ENCODE measurements at places on chromosomes 3 and 15.

GRCh38 chr3:16102905-16103364 is 71.5 kb upstream of the GALNT15 start:
- peak; percentile 95 for DNase-seq

DNA sequence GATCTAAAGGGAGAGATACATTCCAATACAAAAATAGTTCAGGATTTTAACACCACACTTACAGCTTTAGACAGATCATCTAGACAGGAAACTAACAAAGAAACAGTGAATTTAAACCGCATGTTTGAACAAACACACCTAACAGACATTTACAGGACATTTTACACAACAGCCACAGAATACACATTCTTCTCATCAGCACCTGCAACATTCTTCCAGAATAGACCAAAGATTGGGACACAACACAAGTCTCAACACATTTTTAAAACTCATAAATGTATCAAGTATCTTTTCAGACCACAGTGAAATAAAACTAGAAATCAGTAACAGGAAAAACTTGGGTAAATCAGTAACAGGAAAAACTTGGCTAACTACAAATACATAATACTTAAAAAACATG is 256.3 kb downstream of the MCTP2 start:
- no peak for DNase-seq

GRCh38 chr3:129576514-129577352 is 29.7 kb downstream of the PLXND1 start:
- DNase-seq = no peak

- peak; percentile 93 for DNase-seq
Measured at GRCh38 chr3:116059421-116060096, 385.7 kb downstream of the LSAMP start.

DNA sequence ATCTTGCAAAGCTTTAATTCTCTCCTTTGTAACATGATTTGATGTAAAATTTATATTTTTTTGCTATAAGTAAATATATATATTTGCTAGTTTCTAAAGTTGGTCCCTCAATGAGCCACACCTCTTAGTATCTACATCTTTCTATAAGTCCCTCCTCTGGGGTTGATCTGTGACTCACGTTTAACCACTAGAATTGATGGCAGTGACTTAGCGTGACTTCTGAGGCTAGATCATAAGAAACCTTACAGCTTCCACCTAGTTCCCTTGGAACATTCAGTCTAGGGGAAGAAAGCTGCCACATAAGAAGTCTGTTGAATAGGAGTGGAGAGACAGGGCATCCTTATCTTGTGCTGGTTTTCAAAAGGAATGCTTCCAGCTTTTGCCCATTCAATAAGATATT is 56.6 kb upstream of the TNIK start:
- no peak for DNase-seq

Data from IMR-90 (cell line).